Chondrocyte (in vitro differentiated cells): ENCODE measurements at places on chromosomes 7 and 10. TPM values are rescaled to one million over a fixed set of nuclear protein-coding genes. Genes with fewer than 3 reads are reported as not detected.

GRCh38 chr7:101866328-101866727 lies 48.9 kb downstream of the CUX1 start:
- DNase-seq = no peak

GRCh38 chr7:146722986-146723385 lies 606.4 kb downstream of the CNTNAP2 start:
- DNase-seq = no peak

- peak; percentile 66 for DNase-seq
These were observed 19.4 kb upstream of the TBRG4 start for GRCh38 chr7:45130910-45131309.

Gene GRID2IP
- total RNA-seq = 0.15 to 0.20 TPM in 2 of 3 replicates, not detected in the other

Gene NEUROD6
- total RNA-seq = not detected in 3 replicates

Gene ASAH2B
- 2.1 to 3.9 TPM (median 3.0 TPM) in 3 replicates for total RNA-seq
